ENCODE measurements at places on chromosomes 4 and X.

DNA sequence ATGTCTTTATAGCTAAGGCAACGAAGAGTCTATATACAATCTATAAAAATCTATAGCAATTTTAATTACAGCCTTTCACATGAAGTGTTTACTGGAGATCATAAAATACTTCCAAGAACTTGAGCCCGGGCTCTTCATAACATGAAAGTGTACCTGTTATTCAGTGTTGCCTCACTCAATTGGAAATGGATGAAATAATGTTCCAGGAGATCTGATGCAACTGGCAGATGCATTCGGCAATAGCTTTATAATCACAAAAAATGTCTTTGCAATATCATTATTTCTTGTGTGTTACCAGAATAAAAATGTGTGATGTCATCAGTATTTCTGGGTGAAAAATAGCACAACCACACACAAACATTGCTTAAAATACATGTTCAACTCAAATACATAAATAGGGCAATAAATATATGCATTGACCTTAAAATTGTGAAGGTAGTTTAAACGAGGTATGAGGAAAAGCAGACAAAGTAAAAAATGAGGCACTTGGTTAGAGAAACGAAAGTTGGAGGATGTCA lies 1266.8 kb upstream of the PCDH7 start:
- DNase-seq = no peak

DNA sequence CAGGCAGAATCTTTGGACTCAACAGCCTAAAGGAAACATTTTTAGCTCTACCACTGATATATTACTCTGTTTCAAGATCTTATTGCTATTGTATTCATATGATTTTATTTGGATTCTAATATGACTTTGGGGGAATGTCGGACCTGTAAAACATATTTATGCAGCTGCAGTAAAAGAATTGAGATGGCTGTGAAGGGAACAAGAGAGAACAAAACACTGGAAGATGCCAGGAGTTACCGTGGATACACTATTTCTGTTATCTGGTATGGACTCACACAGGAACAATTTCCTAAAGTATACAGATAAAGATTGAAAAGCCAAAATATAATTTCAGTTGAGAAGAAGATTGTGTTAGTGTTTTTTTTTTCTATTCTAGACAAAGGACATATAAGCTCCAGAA lies 113.0 kb upstream of the DCLK2 start:
- DNase-seq = no peak

DNA sequence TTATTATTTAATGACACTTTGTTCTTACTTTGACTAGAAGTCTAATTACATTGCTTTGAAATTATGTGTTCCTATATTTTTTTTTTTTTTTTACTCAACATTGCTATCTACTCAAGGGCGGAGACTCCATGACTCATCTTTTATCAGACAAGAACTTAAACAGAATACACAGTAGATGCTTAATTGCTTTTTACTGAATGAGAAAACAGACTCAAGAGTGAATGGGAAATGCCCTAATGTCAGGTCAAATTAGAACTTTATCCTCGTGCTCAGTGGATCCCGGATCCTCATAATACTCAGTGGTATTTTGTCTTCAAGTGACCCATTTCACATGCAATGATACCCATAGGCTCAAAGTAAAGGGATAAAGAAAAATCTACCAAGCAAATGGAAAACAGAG lies 954.5 kb upstream of the IGFBP7 start:
- DNase-seq = no peak

GRCh38 chrX:1249101-1249887 lies 19.3 kb upstream of the CSF2RA start:
- peak; percentile 30 for DNase-seq

- no peak for DNase-seq
Observed at GRCh38 chr4:150578745-150579501, 3.0 kb upstream of the MAB21L2 start.
